ENCODE measurements at places on chromosomes 16 and 17. TPM values are rescaled to one million over a fixed set of nuclear protein-coding genes. Genes with fewer than 3 reads are reported as not detected.

- H3K4me1 ChIP-seq: peaks cover 11% of the 10 kb centered on the region
- peaks cover 22% of the 10 kb centered on the region for H3K36me3 ChIP-seq
- DNase-seq: no peak
- no peaks in the 10 kb centered on the region for H3K27me3 ChIP-seq
Measured at GRCh38 chr16:11835891-11836649, 15.3 kb downstream of the RSL1D1 start.

CETP gene
- 2.2 TPM for polyA plus RNA-seq

AIPL1 gene
- polyA plus RNA-seq: not detected

DNA sequence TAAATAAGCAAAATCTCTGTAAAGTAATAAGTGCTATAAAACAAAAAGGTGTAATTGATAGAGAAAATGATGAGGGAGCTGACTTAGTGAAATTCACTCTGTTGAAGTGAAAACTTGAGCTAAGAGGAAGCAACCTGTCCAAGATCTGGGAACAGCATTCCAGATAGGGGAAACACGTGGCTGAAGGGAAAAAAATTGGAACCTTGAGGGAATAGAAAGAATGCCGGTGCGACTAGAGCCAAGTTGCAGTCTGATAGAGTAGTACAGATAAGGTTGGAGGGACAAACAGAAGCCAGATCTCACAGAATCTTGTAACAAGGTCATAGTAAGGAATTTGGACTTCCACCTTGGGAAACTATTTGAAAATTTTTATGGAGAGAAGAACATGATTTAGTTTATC lies 623 bp upstream of the DDX52 start:
- H3K36me3 ChIP-seq: no peaks in the 10 kb centered on the region
- DNase-seq: no peak
- peaks cover 33% of the 10 kb centered on the region for H3K4me1 ChIP-seq
- no peak overlapping the region for H3K4me3 ChIP-seq
- H3K27ac ChIP-seq: peak overlapping the region; percentile 73

HAGHL gene
- polyA plus RNA-seq: 8.5 TPM

- H3K27me3 ChIP-seq: no peaks in the 10 kb centered on the region
- no peaks in the 10 kb centered on the region for H3K4me1 ChIP-seq
- no peak overlapping the region for H3K4me3 ChIP-seq
- DNase-seq: no peak
- no peaks in the 10 kb centered on the region for H3K36me3 ChIP-seq
Measured at GRCh38 chr16:85249418-85250146, 137.3 kb upstream of the CIBAR2 start.

GPT2 gene
- polyA plus RNA-seq: 13.1 TPM

CCL4L2 gene
- polyA plus RNA-seq: not detected

GPR139 gene
- not detected for polyA plus RNA-seq

DNA sequence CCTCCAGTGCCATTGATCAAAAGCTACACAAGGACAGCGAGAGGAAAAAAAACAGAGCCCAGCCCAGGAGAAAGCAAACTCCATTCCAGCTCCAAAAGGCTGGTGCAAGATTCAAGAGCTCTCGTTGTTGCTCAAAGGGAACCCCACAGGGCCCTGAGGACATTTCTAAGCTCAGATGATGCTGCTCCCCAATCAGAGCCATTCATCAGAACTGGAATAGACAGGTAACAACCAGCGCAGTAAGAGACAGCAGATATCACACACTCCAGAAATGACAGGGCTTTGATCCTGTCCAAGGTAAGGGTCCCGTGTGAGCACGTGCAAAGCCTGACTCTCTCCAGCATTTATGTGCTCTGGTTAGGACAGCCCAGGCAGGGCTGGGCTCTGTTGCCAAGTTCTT lies 20.1 kb downstream of the PMP22 start:
- no peak overlapping the region for H3K4me3 ChIP-seq
- no peaks in the 10 kb centered on the region for H3K27me3 ChIP-seq
- no peaks in the 10 kb centered on the region for H3K4me1 ChIP-seq
- no peaks in the 10 kb centered on the region for H3K36me3 ChIP-seq
- DNase-seq: no peak

DNA sequence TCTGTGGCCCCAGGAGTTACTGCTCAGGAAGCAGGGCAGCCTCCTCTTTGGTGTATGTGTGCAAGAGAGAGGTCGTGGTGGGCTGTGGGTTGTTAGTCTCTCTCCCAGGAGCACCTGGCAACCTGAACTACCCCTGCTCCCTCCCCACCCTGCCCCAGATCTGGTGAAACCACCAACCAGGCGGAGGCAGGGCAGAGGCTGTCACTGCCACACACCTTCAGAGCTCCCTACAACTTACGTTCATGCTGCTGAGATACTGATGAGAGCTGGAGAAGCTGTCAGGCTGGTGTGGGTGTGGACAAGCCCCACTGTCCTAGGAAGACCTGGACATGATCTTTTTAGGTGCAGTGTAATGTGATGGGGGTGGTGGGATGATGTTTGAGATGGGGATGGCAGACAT lies 24.3 kb downstream of the GOSR2 start:
- H3K4me1 ChIP-seq: peaks cover 11% of the 10 kb centered on the region
- H3K4me3 ChIP-seq: no peak overlapping the region
- H3K27me3 ChIP-seq: peaks cover 2% of the 10 kb centered on the region
- H3K36me3 ChIP-seq: no peaks in the 10 kb centered on the region
- DNase-seq: no peak

DNA sequence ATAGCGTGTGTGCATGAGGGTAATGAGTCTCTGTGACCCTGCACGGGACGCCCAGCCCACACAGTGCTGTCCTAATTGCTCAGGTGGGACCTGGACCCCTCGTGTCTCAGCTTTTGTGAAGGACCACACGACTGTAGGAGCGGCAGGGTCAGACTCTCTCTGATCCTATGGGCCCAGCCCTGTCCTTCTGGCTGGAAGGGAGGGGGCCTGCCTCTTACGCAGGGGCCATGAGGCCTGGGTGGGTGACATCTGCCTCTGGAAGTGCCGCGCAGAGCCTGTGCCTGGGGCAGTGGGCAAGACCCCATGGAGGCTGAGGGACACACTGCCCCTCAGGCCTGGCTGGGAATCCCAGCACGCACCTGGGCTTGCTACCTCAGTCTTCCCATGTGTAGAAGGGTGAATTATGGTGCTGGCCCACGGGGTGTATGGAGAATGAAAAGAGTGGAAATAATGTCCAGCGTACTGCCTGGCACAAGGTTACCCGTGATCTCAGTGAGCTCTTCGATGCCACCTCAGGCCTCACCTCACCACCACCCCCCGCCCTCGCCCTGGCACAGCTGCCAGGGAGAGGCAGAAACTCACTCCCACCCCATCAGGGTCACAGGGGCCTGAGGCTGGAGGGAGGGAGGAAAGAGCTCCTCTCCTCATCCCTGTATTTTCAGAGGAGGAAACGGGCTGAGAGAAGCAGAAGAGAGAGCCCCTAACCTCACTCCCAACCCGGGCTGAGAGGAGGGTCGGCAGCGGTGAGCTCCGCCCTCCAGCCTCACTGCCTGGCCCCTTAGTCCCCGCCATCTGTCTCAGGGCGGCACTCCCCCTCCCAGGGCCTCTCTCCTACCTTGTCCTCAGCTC lies 27.1 kb upstream of the DBNDD1 start:
- H3K4me3 ChIP-seq: no peak overlapping the region
- peaks cover 8% of the 10 kb centered on the region for H3K4me1 ChIP-seq
- no peak for DNase-seq
- H3K27ac ChIP-seq: no peak overlapping the region
- H3K36me3 ChIP-seq: no peaks in the 10 kb centered on the region
- peaks cover 2% of the 10 kb centered on the region for H3K27me3 ChIP-seq

Measured in endothelial cell of umbilical vein (primary cell).